ENCODE measurements at places on chromosomes 6 and 20.
A peak's percentile ranks its signal among the peaks of the same experiment; 100 is the strongest.

DNA sequence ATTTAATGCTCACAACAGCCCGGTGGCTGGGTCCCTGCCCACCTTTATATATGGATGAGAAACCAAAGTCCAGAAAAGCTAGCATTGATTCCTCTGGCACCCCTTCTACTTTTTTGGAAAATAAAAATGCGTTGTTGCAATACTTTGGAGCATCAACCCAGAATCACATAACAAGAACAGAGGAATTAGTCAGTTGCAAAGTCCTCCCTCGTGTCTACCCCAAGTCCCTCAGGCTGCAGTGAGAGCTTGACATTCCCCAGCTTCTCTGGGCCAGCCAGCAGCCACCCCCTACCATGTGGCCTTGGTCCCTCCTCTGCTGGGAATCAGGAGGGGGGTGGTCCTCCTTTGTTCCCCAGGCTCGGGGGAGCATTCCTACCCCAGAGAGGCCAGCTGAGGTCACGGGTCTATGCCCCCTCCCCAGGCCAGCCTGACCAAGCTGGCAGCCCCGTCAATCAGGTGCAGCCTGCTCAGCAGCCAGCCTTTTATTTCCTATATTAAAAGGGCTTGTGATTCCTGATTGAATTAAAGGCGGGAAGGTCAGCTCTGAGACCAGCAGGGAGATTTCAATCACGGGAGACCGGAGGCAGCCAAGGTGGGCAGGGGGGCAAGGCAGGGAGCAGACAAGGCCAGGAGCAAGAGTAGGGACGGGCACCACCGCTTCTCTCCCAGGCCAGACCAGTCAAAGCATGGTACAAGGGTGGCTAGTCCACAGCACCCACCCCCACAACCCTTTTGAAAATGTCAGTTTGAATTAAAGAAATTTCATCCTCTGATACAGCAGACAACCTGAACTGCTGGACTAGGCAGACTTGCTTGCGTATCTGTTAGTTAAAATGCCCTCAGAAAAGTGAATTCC lies 158.9 kb downstream of the MRPL14 start:
- no peak overlapping the region for H3K27ac ChIP-seq
- H3K4me1 ChIP-seq = peaks cover 11% of the 10 kb centered on the region
- DNase-seq = no peak
- H3K36me3 ChIP-seq = no peaks in the 10 kb centered on the region
- no peak overlapping the region for H3K4me3 ChIP-seq
- H3K27me3 ChIP-seq = no peaks in the 10 kb centered on the region

- no peak for DNase-seq
- no peaks in the 10 kb centered on the region for H3K27me3 ChIP-seq
- H3K36me3 ChIP-seq = no peaks in the 10 kb centered on the region
- H3K27ac ChIP-seq = peak overlapping the region; percentile 83
These were observed 177.1 kb upstream of the ARID1B start for GRCh38 chr6:156599978-156600590.

DNA sequence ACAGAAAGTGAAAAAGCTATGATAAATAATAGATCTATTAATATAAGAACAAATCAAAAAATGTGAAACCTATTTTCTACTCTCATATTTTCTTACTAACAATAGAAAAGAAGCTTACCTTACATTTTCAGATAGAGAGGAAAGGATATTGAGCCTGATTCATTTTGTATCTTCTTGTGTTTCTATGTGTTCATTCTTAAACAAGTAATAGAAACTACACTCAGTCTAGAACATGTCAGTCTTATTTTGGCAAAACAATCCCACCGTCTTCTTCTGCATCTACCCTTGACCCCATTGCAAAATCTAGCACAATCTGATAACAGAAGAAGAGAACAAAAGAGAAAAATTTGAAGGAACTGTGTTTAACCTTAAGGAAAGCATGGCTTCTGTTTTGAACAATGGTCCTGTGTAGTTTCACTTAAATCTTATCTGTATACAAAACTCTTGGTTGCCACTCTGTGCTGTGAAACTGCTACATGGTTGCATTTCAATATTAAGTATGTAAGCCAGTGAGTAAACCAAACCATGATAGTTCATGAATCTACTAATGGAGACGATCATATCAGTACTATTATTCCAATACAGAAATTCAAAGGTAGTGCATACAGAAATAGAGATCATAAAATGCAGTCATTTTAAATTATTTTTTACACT lies 69.5 kb upstream of the LGSN start:
- no peaks in the 10 kb centered on the region for H3K27me3 ChIP-seq
- no peaks in the 10 kb centered on the region for H3K36me3 ChIP-seq
- no peaks in the 10 kb centered on the region for H3K4me1 ChIP-seq
- H3K4me3 ChIP-seq = no peak overlapping the region
- DNase-seq = no peak

GRCh38 chr6:146183831-146184230 lies 155.0 kb downstream of the GRM1 start:
- no peaks in the 10 kb centered on the region for H3K4me1 ChIP-seq
- H3K4me3 ChIP-seq = no peak overlapping the region
- no peaks in the 10 kb centered on the region for H3K36me3 ChIP-seq
- no peak overlapping the region for H3K27ac ChIP-seq
- DNase-seq = no peak

DNA sequence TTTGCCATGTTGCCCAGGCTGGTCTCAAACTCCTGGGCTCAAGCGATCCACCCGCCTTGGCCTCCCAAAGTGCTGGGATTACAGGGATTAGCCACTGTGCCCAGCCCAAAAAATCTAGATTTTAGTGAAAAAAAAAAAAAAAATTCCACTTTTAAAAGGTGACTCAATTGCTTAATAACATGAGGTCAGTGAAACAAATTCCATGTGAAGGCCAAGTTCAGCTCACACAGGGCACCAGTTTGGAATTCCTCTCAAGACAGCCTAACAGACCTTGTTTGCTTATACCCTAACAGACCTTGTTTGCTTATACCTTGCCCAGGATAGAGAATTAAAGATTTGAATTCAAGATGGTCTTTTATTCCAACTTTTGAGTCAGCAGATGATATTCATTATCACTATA lies 5.1 kb downstream of the RRBP1 start:
- H3K4me1 ChIP-seq = no peaks in the 10 kb centered on the region
- peaks cover 10% of the 10 kb centered on the region for H3K36me3 ChIP-seq
- no peak for DNase-seq
- H3K27ac ChIP-seq = peak overlapping the region; percentile 14
- H3K27me3 ChIP-seq = no peaks in the 10 kb centered on the region

GRCh38 chr6:127385668-127386430 lies 42.4 kb upstream of the ECHDC1 start:
- H3K36me3 ChIP-seq = no peaks in the 10 kb centered on the region
- no peak overlapping the region for H3K27ac ChIP-seq
- H3K4me3 ChIP-seq = no peak overlapping the region
- no peak for DNase-seq

DNA sequence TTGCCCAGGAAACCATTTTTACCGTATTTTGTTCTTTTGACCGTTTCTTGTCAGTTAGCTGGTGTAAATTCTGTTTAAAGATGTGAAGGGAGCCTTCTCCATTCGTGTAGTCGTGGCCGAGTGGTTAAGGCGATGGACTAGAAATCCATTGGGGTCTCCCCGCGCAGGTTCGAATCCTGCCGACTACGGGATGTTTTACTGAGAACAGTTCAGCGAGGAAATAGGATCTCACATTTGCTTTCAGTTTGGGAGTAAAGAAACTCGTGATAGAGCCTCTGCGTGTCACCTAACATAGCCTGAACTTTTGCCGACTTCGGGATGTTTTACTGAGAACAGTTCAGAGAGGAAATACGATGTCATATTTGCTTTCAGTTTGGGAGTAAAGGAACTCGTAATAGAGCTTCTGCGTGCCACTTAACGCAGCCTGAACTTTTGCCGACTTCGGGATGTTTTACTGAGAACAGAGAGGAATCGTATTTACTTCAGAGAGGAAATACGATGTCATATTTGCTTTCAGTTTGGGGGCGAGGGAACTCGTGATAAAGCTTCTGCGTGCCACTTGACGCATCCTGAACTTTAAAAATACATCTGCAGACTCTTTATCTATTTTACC lies 5.9 kb upstream of the ZNF184 start:
- H3K27ac ChIP-seq = peak overlapping the region; percentile 97
- peak; percentile 99 for DNase-seq
- H3K27me3 ChIP-seq = no peaks in the 10 kb centered on the region
- peaks cover 8% of the 10 kb centered on the region for H3K4me1 ChIP-seq

DNA sequence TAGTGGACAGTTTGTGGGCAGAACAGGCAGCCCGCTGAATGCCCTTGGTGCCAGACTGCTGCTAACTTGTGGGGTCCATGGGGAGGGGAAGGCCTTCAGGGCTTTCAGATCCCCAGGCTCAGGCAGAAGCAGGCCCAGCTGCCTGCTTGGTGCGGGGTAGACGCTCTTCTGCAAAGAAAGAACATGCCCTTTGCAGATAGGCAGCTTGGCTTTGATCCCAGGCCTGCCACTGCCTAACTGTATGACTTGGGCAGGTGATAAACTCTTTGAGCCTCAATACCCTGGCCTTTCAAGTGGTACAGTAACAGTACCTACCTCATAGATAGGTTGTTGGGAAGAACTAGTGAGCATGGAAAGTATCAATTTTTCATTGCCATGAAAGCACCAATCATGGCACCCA lies 28.4 kb downstream of the CHMP4B start:
- no peaks in the 10 kb centered on the region for H3K4me1 ChIP-seq
- no peak overlapping the region for H3K4me3 ChIP-seq
- H3K36me3 ChIP-seq = no peaks in the 10 kb centered on the region
- no peak overlapping the region for H3K27ac ChIP-seq

GRCh38 chr6:92069781-92070180 lies 1349.6 kb downstream of the EPHA7 start:
- H3K4me1 ChIP-seq = no peaks in the 10 kb centered on the region
- no peak for DNase-seq
- no peak overlapping the region for H3K4me3 ChIP-seq
- H3K36me3 ChIP-seq = no peaks in the 10 kb centered on the region

DNA sequence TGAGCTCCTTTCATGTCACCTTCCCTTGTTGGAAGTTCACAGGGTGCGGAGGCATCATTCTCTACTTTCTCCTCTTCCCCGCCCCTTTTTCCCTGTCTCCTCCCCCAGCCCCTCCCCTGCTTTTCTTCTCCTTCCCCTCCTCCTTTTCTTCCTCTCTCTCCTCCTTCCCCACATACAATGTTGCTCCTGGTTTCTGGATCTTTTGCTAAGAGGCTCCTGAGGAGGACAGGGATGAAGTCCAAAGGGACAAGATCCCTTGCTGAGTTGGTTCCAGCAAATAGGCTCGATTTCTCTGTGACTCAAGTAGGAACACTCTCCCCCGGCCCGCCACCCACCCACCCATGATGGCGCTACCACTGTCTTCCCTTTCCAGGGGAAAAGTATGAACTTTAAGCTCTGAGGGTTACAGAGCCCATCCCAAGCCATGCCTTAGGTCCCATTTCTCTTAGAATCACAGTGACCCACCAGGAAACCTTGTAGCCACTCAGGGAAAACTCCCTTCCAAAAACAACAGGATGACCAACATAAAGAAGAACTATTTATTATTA lies 852 bp upstream of the TFEB start:
- H3K27me3 ChIP-seq = no peaks in the 10 kb centered on the region
- H3K36me3 ChIP-seq = no peaks in the 10 kb centered on the region
- DNase-seq = no peak
- no peak overlapping the region for H3K4me3 ChIP-seq
- no peak overlapping the region for H3K27ac ChIP-seq

DNA sequence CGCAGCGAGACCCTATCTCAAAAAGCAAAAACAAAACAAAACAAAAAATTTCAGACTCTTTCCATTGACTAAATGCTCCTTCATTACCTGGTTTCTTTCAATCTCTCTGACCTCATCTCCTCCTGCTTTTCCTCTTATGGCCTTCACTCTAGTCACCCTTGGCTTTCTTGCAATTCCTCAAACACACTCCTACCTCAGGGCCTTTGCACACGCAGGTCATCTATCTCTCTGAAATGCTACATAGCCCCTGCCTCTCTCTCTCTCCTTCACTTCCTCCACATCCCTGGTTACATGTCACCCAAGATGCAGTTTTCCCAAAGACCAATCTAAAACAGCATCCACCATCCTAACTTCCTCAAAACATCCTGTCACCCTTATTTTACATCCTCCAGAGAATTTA lies 96.8 kb downstream of the PREX1 start:
- H3K4me3 ChIP-seq = no peak overlapping the region
- peaks cover 13% of the 10 kb centered on the region for H3K36me3 ChIP-seq
- no peaks in the 10 kb centered on the region for H3K27me3 ChIP-seq

DNA sequence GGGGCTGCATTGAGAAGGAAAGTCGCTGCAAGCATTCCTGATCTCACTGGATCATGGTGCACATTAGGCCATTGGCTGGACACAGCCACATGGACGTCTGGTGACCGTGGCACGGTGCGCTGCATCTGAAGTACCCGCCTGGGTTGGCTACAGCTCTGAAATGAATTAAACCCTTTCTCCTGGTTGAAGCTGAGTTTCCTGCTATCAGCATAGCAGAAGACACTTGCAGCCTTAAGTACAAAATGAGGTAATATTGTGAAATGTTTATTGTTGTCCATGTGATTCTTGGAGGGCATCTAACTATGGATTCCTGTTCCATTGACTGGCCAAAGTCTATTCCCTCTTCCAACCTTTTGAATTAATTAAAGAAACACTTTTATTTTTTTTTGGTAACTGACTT lies 89.8 kb upstream of the ADTRP start:
- no peaks in the 10 kb centered on the region for H3K4me1 ChIP-seq
- no peak for DNase-seq
- no peak overlapping the region for H3K27ac ChIP-seq
- H3K27me3 ChIP-seq = no peaks in the 10 kb centered on the region
- no peak overlapping the region for H3K4me3 ChIP-seq

All from tibial nerve (tissue), 4 donors.